Activated naive CD8-positive, alpha-beta T cell treated with anti-CD3 and anti-CD28 coated beads, Interleukin-2, amount 50 U/mL, for 24 hours (primary cell): ENCODE measurements at places on chromosomes 2 and 18.

GRCh38 chr2:219492575-219492974 lies 6.1 kb upstream of the GMPPA start:
- no peak for DNase-seq

DNA sequence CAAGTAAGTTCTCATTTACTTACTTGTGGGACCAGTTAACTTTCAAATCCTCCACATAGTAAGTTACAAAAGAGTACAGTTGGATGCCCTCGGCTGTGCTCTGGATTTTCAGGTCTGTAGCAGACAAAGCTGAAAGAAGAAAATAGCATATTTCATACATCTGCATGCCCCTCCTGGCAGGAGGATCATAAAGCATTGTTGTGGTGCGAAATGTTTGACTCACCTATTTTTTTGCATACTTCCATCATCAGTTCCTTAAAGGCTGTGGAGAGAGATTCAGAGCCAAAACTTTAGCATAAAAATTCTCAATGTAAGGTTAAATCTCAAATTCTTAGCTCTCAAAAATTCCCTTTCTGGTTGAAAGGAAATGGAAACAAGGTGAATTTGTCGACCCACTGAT lies 70.8 kb upstream of the LPIN2 start:
- no peak for DNase-seq

DNA sequence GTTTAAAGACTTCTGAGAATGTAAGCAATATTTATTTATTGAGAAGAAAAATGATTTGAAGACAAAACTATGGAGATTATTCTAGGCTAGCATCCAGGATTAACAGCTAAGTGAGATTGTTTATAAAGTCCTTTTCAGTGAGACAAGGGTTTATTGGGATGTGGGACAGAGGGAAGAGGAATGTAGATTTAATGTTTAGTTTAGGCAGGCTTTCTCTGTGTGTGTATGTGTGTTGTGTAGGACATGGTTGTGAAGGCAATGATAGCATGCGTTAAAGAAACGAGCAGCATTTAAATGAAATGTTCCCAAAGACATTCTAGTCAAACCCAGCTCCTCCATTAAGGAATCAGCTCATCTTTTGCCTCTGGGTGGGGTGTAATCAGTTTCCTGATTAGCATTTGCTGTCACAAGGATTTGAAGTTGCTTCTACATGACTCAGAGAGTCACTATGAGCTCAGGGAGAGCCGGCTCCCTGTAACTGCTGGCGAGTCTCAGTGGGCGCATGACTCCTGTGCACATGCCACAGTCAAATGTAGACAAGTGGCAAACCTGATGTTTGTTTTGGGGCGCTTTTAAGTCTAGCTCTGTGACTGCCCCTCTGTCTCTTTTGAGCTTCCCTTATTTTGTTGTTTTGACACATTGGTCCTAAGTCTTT lies 442.2 kb upstream of the CELF4 start:
- no peak for DNase-seq

DNA sequence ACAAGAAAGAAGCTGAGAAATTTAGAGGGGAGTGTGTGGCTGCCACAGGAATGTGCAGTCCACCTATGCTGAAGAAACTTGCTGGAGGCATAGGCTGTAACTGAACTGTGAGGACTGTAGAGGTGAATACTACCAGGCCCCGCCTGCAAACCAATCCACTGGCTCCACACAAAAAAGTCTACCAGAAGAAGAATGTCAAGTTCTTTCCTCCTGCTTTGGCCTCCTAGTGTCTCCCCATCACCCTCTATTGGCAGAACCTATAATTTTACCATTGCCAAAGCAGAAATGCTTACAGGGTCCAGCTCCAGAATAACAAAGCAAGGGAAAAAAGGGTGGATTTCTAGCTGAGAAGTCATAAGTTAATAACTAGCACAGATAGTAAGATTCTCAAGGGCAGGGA lies 5.9 kb upstream of the ATP5MC3 start:
- DNase-seq, result no peak

- no peak for DNase-seq
Measured at GRCh38 chr18:72692086-72692485, 147.9 kb upstream of the CBLN2 start.
